NCI-H1417 treated with DMSO at 0.1 percent for 48 hours (cell line): ENCODE measurements at places on chromosomes 7 and 10.

DNA sequence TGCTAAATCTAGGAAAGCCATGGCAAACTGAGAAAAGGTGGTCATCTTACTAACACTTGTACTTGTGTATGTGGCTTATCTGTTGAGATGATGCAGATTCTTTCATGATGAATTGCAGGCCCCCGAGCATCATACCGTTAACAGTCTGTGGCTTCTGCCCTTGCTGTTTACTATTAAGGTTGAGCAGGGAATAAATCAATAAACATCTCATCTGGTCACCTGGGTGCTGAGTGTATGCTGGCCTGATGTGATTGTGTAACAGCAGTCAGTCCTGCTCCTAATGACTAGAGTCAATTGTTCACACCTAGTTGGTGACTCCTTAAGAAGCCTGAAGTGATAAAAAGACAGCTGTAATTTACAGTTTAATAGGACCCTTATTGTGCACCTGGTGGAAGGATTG, 8.3 kb upstream of the GNAT3 start:
- DNase-seq, result no peak

- no peak for DNase-seq
Observed at GRCh38 chr7:132076301-132077035, 499.8 kb downstream of the PLXNA4 start.

GRCh38 chr7:16712916-16713315, 40.6 kb upstream of the TSPAN13 start:
- no peak for DNase-seq

- DNase-seq, result no peak
Observed at GRCh38 chr7:157493017-157493416, 156.2 kb downstream of the DNAJB6 start.

DNA sequence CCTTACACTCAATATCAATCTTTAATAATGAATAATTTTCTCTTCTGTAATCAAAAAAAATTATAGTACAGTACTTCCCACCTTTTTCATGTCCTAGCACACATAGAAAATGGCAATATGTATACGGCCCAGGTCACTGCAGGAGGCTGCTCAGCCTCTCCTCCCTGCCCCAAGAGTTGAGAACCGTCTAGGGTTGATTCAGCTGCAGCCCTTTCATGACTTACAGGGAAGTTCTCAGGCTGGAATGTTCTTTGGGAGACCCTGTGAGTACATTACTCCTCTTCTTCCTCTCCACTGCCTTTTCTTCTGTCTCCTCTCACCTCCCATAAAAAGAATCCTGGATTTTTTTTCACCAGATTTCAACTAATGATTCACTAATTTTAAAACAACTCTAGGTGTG, 180.0 kb downstream of the HDAC9 start:
- no peak for DNase-seq

- DNase-seq, result no peak
Observed at GRCh38 chr10:68067029-68067428, 8.1 kb downstream of the HERC4 start.

- no peak for DNase-seq
Observed at GRCh38 chr7:30896036-30896435, 15.6 kb upstream of the AQP1 start.

DNA sequence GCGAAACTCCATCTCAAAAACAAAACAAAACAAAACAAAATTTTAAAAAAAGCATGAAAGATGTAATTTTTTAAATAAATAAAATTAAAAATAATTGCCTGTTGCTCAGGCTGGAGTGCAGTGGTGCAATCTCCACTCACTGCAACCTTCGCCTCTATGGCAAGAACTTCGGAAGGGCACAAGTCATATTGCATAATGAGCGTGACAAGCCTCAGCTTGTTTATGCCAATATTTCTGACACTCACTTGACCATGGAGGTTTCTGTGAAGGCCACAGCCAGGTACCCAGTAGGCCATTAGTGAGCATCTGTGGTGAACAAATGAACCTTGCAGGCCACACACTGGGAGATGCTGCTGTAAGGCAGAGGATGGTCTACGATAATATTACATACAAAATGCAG, 106.1 kb upstream of the KMT2C start:
- DNase-seq, result no peak

DNA sequence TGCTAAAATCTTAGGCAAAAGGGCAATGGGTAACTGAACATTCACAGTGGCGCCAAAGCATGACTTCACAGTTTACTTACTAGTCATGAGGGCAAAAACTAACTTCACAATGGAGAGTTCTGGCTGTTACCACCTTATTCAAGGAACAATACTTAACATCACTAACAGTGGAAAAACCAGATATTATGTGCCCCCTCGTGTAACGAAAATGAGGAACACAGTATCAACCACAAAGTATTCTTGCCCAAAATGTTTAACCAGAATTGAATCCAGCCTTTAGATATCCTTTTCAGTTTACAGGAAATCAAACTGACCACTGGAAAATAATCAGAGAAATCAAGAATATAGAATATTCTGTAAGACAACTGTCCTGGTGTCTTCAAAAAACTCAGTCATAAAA, 9.5 kb downstream of the C7orf25 start:
- no peak for DNase-seq

DNA sequence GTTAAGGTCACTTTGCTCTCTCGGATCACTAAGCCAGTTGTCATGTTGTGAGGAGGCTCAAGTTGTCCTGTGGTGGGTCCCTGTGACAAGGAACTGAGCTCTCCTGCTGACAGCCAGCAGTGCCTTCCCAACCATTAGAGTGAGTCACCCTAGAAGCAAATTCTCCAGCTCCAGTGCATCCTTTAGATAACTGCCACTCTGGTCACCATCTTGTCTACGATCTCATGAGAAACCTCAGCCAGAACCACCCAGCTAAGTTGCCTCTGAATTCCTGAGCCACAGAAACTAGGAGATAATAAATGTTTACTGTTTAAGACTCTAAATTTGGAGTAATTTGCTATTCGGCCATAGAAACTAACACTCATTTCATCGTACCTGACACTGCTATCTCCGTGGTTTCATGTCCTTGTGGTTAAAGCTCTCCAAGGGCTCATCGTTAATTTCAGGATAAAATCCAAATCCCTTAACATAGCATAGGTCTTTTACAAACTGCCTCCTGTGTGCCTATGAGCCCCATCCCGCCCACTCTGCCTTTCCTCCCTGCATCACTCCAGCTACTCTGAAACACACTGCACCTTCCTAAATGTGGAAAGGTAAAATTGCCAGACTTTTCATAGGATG, 56.5 kb upstream of the WIPF3 start:
- DNase-seq, result no peak

DNA sequence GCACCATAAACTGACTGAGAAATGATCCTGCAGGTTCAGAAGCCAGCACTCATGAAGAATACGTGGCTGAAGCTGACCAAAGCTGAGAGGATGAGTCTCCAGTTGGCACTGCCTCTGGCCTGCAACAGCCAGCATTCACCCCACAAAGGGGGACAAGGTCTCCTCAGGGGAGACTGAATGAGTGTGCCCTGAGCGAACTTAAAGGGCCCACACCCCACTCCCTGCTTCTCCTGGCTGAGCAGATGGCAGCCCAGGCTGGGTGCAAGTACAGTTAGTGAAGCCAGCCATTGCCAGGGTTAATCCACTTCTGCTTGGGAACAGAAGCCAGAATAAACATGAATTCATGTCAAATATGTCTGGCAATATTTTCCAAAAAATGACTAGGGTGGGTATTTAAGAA, 98.1 kb downstream of the PPP1R17 start:
- no peak for DNase-seq

DNA sequence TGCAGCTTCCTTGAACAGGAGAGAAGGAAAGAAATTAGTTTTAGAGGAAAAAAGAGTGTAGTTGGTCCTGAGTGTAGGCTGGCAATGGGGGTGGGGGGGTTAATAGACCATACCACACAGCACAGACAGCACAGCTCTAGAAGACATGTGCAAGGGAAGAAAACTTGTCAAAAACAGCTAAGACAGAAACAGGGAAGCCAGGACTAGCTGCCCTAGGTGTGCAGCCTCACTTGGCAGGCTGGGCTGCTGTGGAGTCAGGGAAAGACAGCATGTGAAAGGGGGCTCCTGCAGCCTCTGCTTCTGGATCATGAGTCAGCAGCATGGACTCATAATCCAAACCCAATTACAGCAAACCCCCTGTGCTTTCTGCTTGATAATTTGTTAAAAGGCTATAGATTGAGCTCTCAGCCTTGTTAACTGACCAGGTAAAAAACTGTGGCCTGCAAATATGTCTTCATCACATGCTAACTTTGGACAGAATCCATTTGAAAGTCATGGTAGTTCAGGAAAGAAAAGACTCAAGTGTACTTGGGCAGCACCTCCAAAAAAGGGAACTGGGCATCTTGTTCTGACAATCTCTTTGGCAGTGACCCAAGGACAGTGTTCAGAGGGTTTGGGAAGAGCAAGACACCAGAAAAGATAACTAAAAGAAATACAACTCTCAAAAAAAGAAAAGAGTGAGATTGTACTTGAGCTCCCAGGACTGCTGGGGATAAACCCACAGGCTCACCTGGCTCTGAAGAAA, 142.2 kb upstream of the VWC2 start:
- no peak for DNase-seq

DNA sequence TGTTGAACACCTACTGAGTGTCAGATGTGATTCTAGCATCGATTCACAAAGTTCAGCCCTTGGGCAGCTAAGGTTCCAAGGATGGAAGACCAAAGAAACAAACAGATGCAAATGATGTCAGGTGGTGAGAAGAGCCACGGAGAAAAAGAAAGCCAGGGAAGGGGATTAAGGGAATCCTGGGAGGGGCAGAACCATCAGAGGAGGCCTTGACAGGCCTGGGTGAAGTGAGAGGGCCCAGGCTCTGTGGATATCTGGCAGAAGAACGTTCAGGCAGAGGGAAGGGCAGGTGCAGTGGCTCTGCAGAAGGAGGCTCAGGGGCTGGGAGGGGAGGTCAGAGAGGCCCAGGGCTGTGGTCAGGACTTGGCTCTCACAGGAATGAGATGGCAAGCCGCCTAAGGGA, 90.4 kb downstream of the C10orf105 start:
- no peak for DNase-seq

- DNase-seq, result no peak
Observed at GRCh38 chr7:24444666-24445440, 128.4 kb upstream of the PALS2 start.

GRCh38 chr7:132516042-132516840, 60.0 kb downstream of the PLXNA4 start:
- no peak for DNase-seq

GRCh38 chr10:129645487-129645886, 178.4 kb downstream of the MGMT start:
- DNase-seq, result no peak

DNA sequence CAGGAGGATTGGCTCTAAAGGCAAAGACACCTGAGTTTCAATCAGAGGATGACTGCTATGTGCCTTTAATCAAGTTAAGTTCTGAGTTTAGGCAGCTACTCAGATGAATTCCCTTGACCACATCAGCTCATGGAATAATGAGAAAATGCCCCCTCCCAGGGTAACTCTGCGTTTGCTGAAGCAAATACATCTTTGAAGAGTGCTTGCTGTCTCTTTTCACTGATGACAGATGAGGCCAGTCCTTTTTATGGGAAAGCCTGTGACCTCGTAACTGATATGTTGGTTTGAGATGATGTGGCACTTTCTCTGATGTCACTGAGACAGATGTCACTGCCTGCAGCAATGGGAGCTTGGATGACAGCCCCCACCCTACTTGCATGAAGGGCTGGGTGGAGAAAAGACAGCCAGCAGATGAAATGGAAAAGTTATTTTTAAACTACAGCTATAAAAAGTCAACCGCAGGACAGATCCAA, 43.7 kb upstream of the DGKI start:
- DNase-seq, result no peak

DNA sequence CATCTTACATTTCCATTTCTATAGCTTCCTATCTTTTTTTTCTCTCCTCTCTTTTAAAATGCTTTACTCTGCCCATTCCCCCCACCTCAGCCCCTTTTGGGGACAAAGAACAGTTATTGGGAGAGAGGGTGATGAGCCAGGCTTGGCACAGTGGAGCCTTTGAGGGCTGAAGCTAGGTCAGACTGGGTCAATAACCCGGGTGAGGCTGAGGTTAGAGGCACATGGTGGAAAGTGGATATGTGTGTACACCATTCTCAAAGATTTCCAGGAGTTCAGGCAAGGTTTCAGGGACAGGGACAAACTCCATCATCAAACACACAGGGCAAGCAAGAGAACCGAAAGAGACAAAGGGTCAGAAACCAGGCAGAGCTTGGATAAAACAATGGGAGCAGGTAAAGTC, 11.5 kb downstream of the ABCB4 start:
- DNase-seq, result no peak

DNA sequence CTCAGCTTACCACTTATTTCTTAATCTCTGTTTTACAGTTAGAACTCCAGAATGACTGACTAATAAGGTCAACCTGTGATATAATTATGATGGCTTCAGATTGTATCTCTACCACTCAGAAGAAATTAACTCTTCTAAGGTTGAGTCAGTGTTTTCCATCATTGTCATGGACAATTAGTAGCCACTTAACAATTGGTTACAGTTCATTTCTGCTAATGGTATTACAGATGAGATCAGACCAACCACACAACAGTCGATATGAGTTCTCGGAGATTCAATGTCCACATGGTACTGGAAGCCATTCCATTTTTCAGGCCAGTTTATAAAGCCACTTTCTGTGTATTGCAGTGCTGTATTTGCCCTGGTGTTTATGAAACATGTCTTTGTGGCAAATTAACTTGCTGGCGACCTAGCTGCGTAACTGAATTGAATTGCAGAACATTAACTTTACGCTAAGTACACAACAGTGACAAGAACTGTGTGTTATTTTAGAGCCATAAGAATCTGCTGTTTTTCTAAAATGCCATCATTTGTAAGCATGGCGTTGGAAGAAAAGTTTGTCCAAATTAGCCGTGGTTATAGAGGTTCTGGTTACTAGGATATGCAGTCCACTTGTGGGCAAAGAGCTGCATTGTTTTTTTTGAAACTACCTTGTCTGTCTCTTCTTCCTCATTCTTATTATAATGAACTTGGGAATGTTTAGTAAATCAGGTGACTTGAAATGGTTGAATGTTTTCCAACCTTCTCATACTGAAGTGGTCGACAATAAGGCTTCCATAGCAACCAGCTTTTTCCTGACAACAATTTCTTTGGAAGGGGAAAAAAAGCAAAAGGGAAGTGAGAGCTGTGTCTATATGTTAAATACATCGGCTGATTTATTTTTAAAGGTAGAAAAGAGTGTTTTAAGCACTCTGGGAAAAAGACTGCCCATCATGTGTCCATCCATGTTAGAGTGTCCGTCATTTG, 76.4 kb downstream of the CELF2 start:
- DNase-seq, result no peak

GRCh38 chr10:103818105-103818504, 37.3 kb downstream of the SH3PXD2A start:
- no peak for DNase-seq

GRCh38 chr7:15801551-15801950, 115.1 kb upstream of the MEOX2 start:
- DNase-seq, result no peak

GRCh38 chr10:34587002-34587679, 228.0 kb downstream of the PARD3 start:
- DNase-seq, result no peak

DNA sequence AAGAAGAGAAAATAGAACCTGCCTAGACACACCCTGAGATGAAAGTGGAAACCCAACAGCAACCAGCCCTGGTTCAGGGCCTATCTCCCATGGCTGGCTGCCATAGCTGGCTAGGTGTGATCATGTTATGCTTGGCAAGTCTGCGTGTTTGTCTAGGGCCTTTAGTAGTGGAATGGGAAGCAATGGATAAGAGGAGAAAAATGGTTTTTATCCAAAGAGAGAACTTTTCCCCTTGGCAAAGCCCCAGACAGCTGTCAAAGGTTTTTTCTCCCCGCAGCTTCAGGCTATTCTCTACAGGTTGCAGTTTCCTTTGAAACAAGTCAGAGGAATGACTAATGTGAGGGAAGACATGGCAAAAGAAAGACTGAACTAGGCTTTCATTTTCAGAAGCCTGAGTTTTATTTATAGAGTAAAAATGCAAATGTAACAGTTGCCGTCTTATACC, 161.5 kb downstream of the SEMA3D start:
- DNase-seq, result no peak
